ENCODE measurements at places on chromosomes 2 and 18.

DNA sequence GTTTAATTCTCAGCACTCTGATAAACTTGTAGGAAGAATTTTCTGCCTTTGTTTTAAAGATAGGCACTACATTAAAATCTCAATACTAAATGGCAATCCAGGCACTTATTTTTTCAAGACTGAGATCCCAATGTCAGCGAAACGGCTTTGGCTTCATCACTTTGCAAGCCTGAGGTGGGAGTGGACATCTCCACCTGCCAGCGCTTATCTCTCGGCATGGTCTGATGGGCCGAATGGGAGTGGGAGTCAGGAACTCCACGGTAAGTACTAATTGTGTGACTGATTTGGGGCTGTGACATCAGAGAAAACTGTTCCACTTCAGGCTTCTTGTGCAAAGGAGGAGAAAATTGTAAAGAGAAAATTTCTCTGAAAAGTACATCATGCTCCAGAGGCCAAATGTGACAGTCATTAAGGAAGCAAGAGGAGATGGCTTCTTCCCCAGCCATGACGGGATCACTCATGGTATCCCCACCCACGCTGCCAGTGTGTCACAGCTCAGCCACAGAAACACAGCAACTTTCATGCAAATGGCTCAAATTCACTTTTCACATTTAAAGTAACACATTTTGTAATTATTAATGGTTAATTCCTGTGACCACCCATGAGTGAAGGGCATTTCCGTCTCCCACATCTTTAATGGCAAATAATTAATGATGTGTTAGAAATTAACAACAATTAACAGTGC lies 385.5 kb upstream of the HNRNPA3 start:
- DNase-seq, result no peak

DNA sequence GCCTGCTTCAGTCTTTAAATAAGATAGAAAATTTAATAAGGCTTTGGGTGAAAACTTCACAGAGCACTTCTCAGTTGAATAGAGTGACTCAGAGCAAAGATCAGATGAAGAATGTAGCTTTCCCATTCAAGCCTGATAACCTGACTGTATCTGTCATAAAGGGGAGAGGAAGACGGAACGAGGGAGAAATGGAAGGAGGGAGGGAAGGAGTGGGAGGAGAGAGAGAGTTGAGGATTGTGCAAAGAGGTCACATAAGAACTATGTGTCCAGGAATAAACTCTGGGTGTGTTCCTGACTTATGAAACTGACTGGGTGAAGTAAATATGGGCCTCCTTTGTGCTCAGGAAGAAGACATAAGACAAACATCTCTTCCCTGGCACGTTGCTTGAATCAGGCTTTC lies 385.5 kb downstream of the LPIN1 start:
- DNase-seq, result no peak

DNA sequence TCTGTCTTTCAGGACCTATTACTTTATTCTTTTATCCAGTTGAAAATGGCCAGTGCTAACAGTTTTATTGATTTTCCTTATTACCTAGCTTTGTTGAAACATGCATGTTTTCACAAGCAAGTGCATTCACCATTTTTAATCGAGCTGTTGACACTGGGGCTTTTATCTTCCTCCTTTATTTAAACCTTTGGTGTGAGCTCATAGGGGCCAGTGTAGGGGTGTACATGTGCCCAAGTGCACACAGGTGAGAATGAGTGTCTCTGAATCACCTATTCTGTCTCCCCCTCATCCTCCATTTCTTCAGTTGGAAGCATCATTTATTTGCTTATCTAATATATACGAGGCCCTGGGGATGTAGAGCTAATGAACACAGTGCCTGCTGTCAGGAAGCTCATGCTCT lies 199.1 kb downstream of the PRKCE start:
- DNase-seq, result no peak

- no peak for DNase-seq
These were observed 166.1 kb downstream of the SMAD7 start for GRCh38 chr18:48784656-48785055.

GRCh38 chr2:179377296-179377695 lies 112.7 kb upstream of the SESTD1 start:
- no peak for DNase-seq

- no peak for DNase-seq
These were observed 35.5 kb upstream of the BMP10 start for GRCh38 chr2:68906716-68907115.

- no peak for DNase-seq
These were observed 1.2 kb downstream of the ANKMY1 start for GRCh38 chr2:240556553-240557100.

- DNase-seq, result no peak
These were observed 437.7 kb downstream of the PLCL1 start for GRCh38 chr2:198242093-198242492.

GRCh38 chr2:2860589-2861300 lies 516.9 kb downstream of the EIPR1 start:
- DNase-seq, result no peak

DNA sequence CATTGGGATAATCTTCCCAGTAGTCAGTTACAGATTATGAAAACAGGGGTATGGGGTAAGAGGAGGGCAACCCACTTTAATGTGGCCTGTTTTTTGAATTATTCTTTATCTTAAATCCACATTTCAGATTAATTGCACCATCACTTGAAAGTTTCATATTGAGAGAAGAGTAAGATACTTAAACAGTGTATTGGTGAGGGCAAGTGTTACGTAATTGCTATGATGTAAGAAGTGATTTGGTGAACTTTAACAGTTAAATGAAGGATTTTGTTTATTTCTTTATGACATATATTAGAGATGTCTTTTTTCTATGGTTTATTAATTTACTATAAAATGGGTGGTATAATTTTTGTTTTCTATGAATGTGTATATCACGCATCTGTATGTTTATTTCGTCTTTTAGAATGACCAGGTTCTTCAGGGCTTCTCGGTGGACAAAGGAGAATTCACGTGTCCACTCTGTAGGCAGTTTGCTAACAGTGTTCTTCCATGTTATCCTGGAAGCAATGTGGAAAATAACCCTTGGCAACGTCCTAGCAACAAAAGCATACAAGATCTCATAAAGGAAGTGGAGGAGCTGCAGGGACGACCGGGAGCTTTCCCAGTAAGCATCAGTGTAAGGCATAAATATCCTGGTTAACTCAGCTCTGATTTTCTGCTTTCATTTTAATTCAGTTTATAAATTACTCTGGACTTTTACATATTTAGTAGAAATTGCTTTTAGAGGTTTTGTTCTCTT lies 171.2 kb upstream of the MYO3B start:
- DNase-seq, result no peak

DNA sequence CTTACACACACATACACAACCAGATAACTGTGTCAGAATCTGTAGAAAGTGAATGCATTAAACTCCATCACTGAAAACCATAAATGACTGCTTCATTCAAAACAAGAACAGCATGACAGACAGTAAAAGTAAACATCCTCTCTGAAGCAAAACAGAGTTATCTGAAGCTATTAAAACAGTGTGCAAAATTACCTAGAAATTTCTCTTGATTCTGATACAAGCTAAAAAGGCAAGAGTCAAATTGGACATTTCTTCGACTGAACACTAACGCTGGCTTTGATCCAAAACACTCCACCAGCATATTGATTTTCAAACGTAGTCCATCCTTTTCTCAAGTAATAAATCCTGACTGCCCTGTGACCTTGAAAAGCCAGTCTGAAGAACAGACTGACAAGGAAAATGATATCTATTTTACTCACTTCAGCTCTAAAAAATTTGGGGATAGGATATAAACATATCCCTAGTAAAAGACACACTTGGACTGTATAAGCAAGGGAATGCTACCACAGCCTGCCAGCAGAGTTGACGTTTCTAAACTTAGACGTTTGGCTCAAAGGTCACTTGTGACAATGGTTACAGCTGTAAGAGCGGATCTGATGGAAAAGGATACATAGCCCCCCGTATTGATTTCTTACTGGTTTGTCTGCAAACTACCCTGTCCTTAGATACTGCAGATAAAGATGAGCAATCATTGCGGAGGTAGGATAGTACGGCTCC lies 128.9 kb upstream of the ITGB6 start:
- no peak for DNase-seq

DNA sequence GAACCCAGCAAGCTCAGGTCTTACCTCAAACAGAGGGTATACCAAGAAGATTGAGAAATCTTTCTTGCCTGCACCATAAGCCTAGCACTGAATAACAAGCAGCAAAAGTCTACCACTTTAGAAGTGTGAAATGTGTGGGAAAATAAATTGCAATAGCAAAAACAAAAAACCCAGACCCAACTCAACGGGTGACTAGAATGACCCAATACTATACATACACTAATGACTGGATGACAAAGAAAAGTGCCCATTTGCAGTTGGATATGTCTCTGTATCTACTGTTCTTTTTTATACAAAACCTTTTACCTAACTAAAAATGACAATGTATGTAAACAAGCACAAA lies 950.6 kb downstream of the TRIB2 start:
- DNase-seq, result no peak

GRCh38 chr2:47631792-47632398 lies 151.1 kb upstream of the MSH6 start:
- DNase-seq, result no peak

GRCh38 chr2:96540136-96540535 lies 3.6 kb downstream of the ARID5A start:
- peak; percentile 11 for DNase-seq

DNA sequence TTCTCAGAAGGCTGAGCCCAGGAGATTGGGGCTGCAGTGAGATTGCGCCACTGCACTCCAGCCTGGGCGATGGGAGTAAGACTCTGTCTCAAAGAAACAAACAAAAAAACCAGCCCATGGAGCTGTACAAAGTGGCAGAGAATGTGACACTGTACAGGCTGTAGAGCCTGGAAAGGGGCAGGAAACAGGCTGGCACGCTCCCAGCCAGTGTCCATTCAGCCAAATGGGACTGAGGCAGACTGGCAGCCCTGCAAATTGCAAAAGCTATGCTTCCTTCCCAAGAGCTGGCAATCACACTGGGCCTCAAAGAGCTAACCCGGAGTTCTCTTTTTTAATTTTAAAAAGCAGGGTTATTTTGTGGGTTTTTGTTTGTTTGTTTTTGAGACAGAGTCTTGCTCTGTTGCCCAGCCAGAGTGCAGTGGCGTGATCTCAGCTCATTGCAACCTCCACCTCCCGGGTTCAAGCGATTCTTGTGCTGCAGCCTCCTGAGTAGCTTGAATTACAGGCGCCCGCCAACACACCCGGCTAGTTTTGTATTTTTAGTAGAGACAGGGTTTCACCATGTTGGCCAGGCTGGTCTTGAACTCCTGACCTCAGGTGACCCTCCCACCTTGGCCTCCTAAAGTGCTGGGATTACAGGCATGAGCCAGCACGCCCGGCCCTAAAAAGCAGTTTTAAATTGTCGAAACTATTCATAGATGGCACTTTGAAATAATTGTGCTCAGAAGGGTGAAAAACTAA lies 42.8 kb downstream of the SCRN3 start:
- DNase-seq, result no peak

DNA sequence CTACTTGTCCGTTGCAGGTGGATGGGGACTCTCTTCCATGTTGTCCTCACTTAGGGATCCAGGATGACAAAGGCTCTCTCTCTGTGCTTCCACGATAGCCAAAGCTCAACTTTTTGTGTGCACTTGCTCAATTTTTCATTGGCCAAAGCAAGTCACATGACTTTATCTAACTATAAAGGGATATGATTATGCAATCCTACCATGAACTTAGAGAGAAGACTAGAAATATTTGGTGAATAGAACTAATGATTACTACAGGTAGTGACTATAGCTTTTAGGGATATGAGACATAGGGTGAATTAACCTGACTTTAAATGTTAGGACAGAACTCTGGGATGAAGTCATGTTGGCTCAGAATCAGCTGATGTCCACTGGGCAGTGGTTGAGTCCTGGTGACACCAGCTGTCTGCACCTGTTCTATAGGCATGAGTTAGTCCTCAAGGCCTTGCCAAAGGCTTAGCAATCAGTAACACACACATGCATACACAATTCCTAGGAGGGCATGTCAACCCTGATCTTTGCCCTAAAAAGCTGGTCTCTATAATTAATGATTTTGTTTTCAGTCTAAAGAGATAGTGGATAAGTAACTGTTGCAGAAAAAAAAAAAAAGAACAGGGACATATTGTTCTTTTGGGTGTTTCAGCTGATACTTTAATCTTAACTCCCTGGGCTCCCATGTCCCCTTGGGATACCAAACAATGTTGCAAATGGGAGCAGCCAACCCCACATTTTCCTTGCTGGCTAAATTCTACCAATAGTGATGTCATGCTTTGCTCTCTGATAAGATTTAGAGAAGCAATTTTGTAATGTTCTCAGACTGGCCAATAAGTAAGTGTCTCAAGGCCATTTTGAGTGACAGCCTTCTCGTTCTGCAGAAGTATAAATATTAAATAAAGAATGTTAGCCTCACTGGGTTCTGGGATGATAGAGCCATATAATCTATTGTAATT lies 12.5 kb upstream of the HK2 start:
- DNase-seq, result no peak

GRCh38 chr2:218235017-218235416 lies 18.0 kb downstream of the ARPC2 start:
- DNase-seq, result no peak

GRCh38 chr2:163641986-163642385 lies 93.8 kb downstream of the FIGN start:
- DNase-seq, result no peak

Measured in activated B cell treated with CpG ODN at 0.5 μM for 24 hours (primary cell).